ENCODE measurements at places on chromosomes 5 and 9.

DNA sequence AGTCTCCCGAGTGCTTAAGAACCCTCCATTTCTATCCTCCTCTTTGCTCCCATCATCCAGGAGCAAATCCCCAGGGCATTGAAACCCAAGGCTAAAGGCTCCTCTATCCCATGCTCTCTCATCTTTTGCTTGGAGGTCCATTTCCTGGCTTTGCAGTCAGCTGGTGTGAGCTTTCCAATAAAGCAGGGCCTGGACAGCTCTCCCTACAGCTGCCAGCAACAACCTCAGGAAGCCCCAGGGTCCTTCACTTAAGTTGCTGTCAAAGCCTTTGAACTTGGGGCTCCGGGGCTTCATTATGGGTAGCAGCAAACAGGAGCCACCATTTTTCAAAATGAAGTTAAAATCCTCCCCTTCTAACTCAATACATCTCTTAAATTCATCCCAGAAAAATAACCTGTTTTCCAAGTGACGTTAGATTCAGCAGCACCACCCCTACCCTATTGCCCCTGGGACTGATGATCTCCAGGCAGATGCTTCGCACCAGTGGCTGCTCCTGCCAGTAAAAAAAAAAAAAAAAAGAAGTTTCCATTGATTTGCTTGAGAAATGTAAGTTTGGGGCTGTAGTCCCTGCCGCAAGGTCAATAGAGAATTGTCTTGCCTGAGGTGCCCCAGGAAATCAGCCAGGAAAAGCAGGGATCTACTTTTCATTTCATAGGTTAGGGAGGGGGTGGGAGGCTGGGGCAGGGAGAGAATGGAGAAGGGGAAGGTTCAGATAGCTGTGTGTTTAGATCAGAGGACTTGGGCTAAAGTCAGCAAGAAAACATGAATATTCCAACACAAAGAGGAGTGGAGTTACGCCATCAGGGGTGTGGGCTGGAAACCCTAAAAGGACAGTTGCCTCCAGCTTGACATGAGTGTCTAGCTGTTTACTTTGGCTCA, 83.8 kb upstream of the IL6ST start:
- DNase-seq: no peak

DNA sequence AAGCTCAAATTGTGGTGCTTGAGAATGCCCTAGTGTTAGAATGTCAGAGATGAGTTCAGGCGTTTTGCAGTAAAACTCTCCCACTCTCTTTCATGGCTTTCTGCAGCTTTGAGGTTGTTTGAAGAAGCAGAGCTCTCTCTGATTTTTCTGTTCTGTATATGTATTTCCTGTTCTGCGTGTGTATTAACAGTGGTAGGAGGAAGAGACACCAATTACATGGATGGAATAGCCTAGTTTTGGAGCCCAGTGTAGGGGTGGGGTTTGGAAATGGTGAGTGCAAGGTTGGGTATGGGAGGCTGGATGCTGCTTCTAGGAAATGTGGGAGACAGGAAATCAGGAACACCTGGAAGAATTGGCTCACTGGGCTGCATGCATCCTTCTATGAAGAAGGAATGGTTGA, 12.4 kb downstream of the LARP1 start:
- DNase-seq: no peak

DNA sequence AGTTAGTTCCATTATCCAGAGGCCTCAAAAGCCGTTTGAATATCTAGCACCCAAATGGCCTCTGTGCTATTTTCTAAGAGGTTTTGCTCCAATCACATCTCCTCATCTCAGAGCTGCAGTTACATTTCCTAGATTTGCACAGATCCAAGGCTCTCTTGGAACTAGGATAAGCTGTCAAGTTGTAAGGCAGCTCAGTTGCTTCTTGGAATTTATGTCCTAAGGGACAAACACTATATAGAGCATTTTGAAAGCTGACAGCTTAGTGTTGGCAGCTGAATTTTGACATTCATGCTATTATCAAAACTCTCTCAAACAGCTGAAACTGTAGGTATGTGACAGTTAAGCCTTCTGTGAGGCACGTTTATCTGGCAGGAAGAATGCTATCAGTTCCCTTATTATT, 97.0 kb downstream of the MACIR start:
- no peak for DNase-seq

GRCh38 chr5:139654871-139655491, 6.8 kb downstream of the CXXC5 start:
- no peak for DNase-seq

DNA sequence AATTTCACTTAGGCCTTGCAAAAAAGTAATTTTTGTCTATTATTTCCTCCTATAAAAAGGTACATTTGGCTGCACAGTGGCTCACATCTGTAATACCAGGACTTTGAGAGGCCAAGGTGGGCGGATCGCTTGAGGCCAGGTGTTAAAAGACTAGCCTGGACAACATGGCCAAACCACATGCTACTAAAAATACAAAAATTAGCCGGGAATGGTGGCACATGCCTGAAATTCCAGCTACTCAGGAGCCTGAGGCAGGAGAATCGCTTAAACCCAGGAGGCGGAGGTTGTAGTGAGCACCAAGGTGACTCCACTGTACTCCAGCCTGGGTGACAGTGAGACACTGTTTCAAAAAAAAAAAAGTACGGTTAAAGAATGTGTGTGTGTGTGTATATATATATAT, 15.7 kb downstream of the NUP155 start:
- no peak for DNase-seq

GRCh38 chr9:114908805-114909448, 21.5 kb downstream of the TNFSF8 start:
- no peak for DNase-seq

DNA sequence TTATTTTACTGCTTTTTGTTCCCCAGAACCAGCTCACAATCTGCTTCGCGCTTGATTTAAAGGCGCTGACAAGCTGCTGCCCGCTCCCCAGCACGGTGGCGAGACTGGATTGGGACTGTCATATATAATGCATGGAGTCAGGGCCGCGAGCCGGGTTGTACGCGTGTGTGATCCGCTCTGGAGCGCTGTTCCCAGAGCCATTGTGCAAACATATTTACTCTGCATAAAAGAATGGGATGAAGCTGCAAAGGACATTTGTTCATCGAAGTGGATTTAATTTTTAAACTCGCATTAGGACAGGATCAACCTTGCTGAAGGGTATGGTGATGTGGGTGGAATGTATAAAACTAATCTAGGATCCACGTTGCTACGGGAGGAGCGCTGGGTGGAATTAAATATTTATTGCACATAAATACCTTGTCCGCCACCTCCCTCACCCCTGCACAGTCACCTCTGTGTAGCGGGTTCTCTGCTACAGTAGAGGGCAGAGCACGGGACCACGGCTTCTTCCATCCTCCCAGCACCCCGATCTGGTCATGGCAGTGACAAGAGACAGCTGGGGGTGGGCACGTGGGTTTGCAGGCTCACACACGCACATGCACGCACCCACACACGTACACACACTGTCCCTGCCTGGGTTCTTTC, 18.1 kb upstream of the FCN1 start:
- no peak for DNase-seq

- no peak for DNase-seq
These were observed 182.7 kb downstream of the SMC2 start for GRCh38 chr9:104276709-104277245.
